Activated T-cell treated with anti-CD3 and anti-CD28 coated beads, Interleukin-2, amount 50 U/mL, for 48 hours (primary cell): ENCODE measurements at places on chromosomes 3 and 15.

GRCh38 chr3:127822682-127823425, 539 bp upstream of the MGLL start:
- DNase-seq: peak; percentile 38

GRCh38 chr3:11914041-11914440, 67.4 kb upstream of the TAMM41 start:
- DNase-seq: no peak

- no peak for DNase-seq
Measured at GRCh38 chr3:9255976-9256375, 6.5 kb upstream of the SRGAP3 start.

DNA sequence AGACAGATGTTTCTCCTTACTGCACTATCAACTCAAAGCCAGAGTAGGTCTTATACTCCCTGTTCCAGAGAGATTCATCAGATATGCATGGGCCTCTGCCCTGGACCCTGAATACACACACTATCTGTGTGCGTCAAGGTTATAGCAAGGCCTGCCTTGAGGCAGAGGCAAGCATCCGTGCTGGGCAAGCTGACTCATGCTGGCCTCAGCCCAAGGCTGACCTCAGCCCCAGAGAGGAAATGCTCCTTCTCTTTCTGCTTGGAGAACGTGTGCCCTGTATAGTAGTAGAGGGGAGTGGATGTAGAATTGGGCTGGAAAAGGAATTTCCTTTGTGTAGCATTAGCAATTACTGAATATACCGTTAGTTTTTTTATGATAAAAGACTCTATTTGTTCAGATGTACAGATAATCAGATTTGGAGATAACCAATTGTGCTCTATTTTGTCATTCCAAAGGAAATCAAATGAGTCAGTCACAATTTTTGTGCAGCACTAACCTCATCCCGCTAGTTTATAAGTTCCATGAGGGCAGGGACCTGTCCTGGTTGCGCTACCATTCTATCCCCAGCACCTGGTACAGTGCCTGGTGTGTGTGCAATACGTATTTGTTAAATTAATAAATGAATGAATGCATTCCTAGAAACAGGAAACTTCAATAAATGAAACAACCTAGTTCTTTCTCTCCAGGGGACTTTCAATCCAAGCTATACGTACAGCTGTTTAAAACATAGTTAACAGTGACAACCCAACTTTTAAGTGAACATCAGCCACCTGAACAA, 13.3 kb upstream of the PAQR9 start:
- no peak for DNase-seq

DNA sequence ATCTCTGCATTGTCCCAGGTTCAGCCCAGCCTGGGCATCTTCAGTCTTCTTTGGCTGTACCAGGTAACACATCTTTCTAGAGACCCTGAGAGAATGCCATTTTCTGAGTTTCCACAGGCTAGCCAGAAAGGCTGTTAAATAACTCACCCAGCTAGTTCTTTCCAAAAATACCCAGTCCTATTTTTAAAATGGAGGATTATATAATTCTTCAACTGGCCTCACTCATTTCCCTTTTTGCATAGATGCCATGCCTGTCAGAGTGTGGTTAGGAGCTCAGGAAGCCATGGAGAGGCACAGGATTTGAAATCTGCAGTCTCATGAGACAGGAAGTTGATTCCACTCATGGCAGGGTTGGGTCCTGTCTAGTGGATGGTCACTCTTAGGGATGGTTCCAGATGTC, 39.8 kb downstream of the CEMIP start:
- no peak for DNase-seq

- DNase-seq: no peak
Measured at GRCh38 chr15:82139823-82140268, 94.0 kb upstream of the MEX3B start.

DNA sequence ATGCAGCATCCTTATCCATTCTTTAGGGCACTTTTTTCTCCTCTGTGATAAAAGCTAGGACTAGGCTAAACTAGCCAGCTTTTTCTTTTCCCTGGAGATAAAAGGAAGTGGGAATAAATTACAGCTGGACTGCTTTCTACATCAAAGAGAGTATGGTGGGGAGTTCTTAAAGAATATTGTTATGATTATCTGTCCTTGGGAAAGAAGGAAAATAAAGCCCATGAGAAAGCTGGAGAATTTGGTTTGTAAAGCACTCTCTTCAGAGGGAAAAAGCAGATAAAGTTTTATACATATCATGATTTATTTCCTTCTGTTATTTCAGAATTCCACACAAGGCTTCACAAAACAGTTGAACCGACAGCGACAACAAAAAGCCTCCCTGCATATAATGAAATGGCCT, 923.0 kb downstream of the DIPK2A start:
- no peak for DNase-seq

DNA sequence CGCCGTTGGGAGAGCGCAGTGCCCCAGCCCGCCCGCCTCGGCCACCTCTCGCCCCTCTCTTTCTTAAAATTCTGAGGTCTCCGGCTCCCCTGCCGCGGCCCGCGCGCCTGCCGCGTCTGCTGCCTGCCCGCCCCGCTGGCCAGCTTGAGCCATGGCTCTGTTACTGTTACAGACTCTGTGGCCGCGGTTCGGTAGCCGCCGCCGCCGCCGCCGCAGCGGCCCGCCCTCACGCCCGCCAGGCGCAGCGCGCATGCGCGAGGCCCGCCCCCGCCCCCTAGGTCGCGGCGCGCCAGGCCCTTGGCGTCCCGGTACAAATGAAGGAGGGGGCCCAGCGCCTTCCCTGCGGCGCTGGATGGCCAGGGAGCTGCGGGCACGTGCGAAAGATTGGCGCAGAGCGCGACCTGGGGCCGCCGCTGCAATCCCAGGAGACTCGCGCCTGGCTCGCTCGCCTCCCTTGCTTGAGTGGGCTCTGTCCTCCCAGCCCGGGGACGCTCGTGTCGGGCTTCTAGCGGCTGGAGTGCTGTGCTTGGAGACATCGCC, at the start of gene ONECUT1:
ONECUT1 (minus strand) TSS at position 168 of the 540 bp plus-strand sequence. CDS start 452 bp downstream, outside the sequence.
- DNase-seq: peak; percentile 80

GRCh38 chr15:68829068-68829467, 8.4 kb upstream of the ANP32A start:
- DNase-seq: no peak

- DNase-seq: no peak
Measured at GRCh38 chr3:103406320-103406850, 971.6 kb downstream of the ZPLD1 start.

DNA sequence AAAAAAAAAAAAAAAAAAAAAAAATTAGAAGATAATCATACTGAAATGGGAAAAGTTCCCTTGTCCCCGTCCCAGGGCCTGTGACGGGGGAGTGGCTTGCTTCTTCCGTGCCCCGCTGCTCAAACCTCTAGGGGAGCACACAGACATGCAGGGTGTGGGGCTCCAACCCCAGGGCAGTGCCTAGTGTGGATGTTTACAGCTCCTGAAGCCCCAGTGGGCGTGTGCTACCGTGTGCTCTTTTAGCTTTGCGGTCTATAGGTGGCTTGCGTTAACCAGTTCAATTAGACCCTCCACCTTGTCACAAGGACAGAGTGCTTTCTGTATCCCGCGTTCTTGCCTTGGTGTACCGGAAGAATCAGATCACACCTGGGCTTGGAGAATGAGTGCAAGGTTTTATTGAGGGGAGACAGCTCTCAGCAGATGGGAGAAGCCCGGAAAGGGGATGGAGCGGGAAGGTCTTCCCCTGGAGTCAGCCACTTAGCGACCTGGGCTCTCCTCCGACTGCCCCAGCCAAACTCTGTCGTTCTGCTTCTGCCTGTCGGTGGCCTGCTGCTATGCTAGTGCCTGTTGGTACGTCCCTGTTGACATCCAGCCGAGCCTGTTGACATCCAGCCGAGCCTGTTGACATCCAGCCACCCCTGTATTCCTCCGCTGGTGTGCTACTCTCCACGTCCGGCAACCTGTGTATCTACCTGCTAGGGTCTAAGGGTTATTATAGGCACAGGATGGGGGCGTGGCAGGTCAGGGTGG, 569.8 kb downstream of the VGLL3 start:
- no peak for DNase-seq

GRCh38 chr3:126398423-126399350, 4.0 kb downstream of the CFAP100 start:
- no peak for DNase-seq

GRCh38 chr3:79368403-79368802, 399.4 kb downstream of the ROBO1 start:
- DNase-seq: no peak

- no peak for DNase-seq
Measured at GRCh38 chr3:6449099-6449498, 411.8 kb upstream of the GRM7 start.

DNA sequence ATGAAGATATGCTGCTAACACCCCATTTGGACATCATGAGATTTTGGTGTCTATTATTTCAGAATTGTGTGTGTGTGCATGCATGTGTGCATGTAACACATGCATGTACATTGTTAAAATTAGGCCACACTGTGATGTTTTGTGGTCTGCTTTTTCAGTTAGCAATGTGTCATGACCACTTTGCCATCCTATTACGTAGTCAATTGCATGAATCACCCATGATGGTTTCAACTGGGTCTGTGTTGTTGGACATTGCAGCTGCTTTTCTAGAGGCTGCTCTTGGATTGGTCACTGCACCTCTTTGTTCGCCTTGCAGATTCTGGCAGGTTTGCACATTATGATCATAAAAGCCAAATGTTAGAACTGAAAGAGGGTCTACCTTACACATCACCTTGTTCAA, 101.0 kb upstream of the THBS1 start:
- no peak for DNase-seq

GRCh38 chr3:46462511-46462910, 2.2 kb downstream of the LTF start:
- DNase-seq: no peak

DNA sequence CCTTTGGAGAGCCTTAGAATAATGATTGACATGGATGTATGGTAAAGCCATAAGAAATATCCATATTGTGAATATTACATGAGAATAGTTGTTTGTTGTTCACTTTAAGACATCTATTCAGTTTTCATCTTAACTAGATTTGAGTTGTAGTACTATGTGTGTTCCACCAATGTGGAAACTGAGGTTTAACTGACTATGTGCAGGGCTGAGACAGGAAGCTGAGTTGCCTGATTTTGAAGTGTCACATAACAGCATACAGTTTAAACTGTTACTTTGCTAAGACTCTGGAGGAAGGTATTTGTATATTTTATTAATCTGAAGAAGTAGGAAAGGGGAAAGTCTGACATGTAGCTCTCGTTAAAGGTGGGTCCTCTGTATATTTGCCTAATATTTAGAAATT, 2.1 kb downstream of the ECT2 start:
- DNase-seq: no peak

GRCh38 chr3:123961508-123961856, 453 bp upstream of the CCDC14 start:
- no peak for DNase-seq

GRCh38 chr3:141311170-141311495, 57.2 kb upstream of the ZBTB38 start:
- no peak for DNase-seq

DNA sequence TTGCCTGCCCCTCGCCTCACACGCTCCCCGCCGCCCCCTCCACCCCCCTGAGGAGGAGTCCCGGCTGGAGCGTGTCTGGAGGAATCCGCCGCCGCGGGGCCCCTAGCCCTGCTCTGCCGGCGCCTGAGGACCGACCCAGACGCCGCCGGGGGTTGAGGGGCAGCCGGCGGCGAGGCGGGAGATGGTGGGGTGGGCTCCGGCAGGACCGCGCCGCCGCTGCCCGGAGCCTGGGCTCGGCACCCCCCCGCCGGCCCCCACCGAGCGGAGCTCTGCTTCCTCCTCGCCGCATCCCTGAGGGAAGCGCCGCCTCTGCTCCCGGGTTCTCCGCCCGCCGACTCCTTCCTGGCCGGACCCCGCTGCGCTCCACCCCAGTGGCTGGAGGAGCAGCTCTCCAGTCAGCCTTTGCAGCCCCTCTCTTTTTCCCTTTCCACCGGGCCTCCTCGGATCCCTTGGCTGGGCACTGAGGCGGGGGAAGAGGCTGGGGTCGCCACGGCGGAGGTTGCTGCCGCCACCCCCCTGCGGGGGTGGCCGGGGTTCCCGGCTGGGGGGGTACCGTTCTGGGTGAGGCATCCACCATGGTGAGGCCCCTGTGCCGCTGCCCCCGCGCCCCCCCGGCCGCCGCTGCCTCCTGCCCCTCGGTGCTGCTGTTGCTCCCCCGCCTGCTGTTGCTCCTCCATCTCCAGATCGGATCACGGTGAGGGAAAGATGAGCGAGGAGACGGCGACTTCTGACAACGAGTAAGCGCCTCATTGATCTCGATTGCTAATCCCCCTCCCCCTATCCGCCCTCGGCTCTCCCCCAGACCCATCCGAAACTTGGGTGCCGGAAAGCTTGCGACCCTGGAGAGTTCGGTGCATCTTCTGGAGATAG, at the start of gene SPRED1:
SPRED1 (plus strand) TSS at position 356 of the 870 bp plus-strand sequence; CDS start at position 706, 350 bp downstream.
- peak; percentile 46 for DNase-seq
